ENCODE measurements at places on chromosomes 5 and 9. TPM values are rescaled to one million over a fixed set of nuclear protein-coding genes. Genes with fewer than 3 reads are reported as not detected.
A peak's percentile ranks its signal among the peaks of the same experiment; 100 is the strongest.

- H3K36me3 ChIP-seq = no peaks in the 10 kb centered on the region
- H3K4me3 ChIP-seq = peak overlapping the region; percentile 64
- H3K27ac ChIP-seq = peak overlapping the region; percentile 68
- H3K27me3 ChIP-seq = no peaks in the 10 kb centered on the region
- no peak for DNase-seq
- H3K4me1 ChIP-seq = peaks cover 14% of the 10 kb centered on the region
Observed at GRCh38 chr9:130693101-130693425, 517 bp upstream of the EXOSC2 start.

DNA sequence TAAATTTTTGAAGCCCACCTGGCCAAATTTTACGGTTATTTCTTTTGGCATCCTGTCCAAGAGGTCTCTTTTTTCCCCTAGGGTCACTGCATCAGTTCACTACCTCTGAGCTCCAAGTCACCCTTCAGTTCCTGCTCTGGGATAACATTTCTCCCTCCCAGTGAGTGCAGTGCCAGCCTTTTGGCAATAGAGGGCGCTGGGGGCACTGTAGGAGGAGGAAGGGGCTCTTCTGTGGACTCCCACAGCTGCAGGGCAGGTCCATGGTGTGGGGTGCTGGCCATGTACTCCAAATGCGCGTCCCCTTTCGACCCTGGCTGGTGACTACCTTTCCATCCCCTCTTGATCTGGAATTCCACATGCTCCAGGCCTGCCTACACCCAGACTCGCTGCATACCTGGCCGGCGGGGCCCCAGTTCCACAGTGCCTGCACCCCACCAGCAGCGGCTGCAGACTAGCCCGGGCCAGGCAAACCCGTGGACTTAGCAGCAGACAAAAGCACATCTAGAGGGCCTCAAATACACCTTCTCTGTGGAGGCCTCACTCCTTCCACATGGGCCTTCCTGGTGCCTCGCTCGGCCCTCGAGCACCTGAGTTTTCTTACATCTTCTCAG lies 20.3 kb upstream of the NINJ1 start:
- no peaks in the 10 kb centered on the region for H3K36me3 ChIP-seq
- no peaks in the 10 kb centered on the region for H3K27me3 ChIP-seq
- no peak overlapping the region for H3K27ac ChIP-seq
- DNase-seq = no peak
- no peaks in the 10 kb centered on the region for H3K4me1 ChIP-seq

DNA sequence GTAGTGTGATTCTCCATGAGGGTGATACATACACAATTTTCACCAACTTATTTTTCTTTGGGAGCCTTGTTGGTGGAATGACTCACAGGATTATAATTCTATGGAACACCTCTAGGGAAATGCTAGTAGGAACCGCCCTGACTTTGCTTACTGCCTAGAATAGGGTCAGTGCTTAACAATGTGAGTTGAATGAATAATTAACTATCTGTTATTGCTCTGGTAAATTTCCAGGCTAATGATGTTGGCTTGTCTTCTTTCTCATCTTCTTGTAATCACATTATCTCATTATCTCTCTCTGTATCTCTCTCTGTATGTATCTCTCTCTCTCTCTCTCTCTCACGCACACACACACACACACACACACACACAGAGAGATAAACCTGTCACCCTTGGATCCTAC lies 291.1 kb downstream of the TRIM32 start:
- no peak overlapping the region for H3K27ac ChIP-seq
- H3K4me3 ChIP-seq = no peak overlapping the region
- H3K36me3 ChIP-seq = no peaks in the 10 kb centered on the region
- H3K4me1 ChIP-seq = no peaks in the 10 kb centered on the region
- no peak for DNase-seq
- H3K27me3 ChIP-seq = no peaks in the 10 kb centered on the region

DNA sequence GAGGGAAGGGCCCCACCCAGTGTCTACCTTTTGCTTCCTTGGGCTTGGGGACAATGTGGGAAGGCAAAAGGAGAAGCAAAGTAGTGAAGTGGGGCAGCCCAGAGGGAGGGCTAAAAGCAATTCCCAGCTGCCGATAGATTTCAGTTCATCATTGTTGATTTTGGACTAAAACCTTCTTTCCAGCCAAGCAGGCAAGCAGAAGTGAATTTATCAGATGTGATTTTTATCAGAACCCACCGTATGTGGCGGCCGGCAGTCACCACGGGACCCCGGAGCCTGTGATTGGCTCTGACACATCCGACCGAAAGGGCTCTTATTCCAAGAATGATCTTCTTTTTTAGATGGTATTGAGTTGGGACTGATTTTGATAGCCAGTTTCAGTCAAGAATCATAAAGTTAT lies 559.9 kb downstream of the PSAT1 start:
- no peak for DNase-seq
- H3K36me3 ChIP-seq = no peaks in the 10 kb centered on the region
- H3K4me1 ChIP-seq = no peaks in the 10 kb centered on the region
- H3K27ac ChIP-seq = no peak overlapping the region
- no peak overlapping the region for H3K4me3 ChIP-seq

The RASGRF2 gene
- 15.7 TPM for total RNA-seq

The GFPT2 gene
- total RNA-seq = 60.0 TPM
